ENCODE measurements at places on chromosomes 12 and 14.
A peak's percentile ranks its signal among the peaks of the same experiment; 100 is the strongest.

GRCh38 chr12:57523706-57524614, 1.3 kb downstream of the MBD6 start:
- DNase-seq: no peak

GRCh38 chr12:5881666-5882065, 63.4 kb downstream of the ANO2 start:
- DNase-seq: no peak

- no peak for DNase-seq
Measured at GRCh38 chr12:93925585-93926205, 222.7 kb upstream of the PLXNC1 start.

- no peak for DNase-seq
Measured at GRCh38 chr14:70558356-70558755, 23.6 kb upstream of the ADAM20 start.

- no peak for DNase-seq
Measured at GRCh38 chr14:95418858-95419257, 97.6 kb downstream of the SYNE3 start.

GRCh38 chr14:57087841-57088240, 180.9 kb downstream of the EXOC5 start:
- no peak for DNase-seq

- peak; percentile 17 for DNase-seq
Measured at GRCh38 chr12:102950107-102950949, 7.1 kb upstream of the ASCL1 start.

DNA sequence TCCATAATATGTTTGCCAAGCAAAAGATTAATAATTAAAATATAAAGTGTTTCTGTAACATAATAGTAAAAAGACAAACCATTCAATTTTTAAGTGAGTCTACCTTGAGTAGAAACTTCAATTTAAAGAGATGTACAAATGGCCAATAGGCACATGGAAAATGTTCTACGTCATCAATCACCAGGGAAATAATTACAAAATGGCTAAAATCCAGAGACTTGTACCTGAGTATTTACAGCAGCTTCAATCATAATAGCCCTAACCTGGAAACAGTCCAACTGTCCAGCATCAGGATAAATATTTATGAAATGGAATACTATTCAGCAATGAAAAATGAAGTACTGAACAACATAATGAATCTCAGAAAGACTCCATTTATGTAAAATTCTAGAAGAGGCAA, 95.5 kb upstream of the FAR2 start:
- DNase-seq: no peak

DNA sequence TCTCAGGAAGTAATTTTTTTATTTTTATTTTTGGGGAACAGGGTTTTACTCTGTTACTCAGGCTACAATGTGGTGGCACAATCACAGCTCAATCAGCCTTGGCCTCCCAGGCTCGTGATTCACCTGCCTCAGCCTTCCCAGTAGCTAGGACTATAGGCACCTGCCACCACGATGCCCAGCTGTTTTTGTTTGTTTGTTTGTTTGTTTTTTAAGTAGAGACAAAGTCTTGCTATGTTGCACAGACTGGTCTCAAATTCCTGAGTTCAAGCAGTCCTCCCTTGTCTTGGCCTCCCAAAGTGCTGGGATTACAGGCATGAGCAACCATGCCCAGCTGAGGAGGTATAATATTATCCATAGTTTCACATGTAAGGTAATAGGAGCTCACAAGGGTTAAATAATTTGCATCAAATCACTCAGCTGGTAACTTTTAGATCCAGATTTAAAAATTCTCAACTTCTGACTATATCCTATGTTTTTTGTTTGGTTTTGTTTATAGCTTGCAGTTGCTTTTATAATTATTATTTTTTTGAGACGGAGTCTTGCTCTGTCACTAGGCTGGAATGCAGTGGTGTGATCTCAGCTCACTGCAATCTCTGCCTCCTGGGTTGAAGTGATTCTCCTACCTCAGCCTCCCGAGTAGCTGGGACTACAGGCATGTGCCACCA, 629.3 kb downstream of the DIO2 start:
- DNase-seq: no peak

DNA sequence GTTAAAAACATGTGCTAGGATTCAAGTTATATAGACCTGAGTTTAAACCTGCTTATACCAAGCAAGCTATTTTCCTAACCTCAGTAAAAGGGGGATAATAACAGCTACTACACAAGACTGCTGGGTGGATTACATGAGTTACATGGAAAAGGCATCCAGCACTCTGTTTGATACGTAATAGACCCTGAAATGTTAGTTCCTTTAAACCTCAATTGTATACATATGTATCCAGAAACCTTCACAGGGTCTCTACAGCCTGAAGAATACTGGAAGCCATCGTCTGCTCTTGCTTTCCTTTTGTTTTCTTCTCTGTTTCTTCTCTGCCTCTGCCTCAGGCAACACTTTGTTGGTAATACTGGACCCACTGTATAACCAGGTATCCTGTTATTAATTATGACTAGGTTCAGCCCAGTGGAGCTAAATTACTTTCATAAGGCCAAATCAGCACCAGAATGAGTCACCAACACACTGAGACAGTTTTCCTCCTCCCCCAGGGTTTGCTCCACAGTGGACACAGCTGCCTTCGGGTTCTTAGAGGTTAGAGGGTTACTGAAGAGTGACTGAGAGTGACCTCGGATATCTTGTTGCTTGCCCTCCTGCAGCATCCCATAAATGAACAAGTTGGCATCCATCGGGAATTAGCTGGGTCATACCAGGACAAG, 127.1 kb downstream of the CAPZA3 start:
- DNase-seq: no peak

DNA sequence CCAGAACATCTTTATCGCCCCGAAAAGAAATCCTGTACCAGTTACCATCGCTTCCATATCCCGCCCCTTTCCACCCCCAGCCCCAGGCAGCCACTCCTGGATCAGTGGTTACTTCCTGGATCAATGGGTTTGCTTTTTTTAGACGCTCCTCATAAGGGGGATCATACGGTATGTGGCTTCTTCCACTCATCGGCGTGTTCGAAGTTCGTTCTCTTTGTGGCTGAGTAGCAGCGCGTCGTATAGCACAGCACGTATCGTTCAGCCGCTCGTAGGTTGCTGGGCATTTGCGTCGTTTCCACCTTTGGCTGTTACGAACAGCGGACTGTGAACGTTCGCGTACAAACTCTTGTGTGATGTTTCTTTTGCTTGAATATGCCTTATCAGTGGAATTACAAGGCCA, 1.8 kb downstream of the NOC4L start:
- DNase-seq: no peak

GRCh38 chr14:50542941-50543418, 10.6 kb upstream of the MAP4K5 start:
- peak; percentile 42 for DNase-seq

GRCh38 chr12:3122841-3123678, 45.9 kb downstream of the TSPAN9 start:
- no peak for DNase-seq

DNA sequence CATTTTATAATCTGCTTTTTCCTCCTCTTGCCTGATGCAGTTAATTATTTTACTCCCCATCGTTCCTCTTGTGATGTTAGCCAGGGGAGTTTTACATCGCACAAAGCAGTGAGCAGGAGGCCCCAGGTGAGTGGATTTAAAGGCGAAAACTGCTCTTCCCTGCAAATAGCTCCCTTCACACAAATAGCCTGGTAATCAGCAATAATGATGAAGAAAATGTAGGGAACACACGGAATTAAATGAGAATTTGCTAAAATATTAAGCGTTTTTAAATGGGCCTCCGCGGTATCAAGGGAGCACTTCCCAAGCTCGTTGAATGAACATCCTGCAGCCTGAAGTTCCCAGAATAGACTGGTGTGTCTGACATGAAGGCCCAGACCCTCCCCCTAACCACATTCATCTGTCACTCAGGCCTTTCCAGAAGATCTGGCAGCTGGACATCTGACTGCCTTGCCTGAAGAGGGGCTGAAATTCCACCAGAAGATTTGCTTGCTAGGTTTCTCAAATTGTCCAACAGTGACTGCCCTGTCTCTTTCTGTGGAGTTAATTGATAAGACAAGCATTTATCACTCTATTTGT, 127.2 kb downstream of the CCDC60 start:
- DNase-seq: no peak

GRCh38 chr14:101877766-101878165, 86.6 kb upstream of the DYNC1H1 start:
- DNase-seq: no peak

GRCh38 chr12:88298761-88299242, 156.7 kb downstream of the TMTC3 start:
- DNase-seq: no peak

DNA sequence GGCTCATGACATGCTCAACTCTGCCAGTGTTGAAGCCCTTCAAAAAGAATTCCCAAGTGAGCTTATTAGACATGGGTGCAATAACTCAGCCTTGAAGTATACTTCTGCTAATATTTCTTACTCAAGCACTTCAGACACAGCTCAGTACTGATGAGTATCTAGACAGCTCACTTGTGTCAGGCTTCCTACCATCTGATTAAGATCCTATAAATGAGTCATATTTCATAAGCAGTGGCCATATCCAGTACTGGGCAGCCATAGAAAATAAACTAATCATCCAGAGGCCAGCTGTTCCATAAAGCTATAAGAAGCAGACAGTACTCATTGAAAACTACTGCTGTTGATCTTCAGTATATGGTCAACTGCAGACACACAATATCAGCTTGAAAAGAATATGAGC, 12.9 kb downstream of the FSCB start:
- no peak for DNase-seq

GRCh38 chr12:119803381-119803791, 73.7 kb downstream of the CIT start:
- no peak for DNase-seq

- no peak for DNase-seq
Measured at GRCh38 chr14:75640876-75641275, 19.8 kb downstream of the ERG28 start.

Data from Caco-2 (cell line).